ENCODE measurements at places on chromosomes 2 and 18.

- no peak for DNase-seq
Observed at GRCh38 chr2:84472856-84473565, 13.9 kb upstream of the SUCLG1 start.

- no peak for DNase-seq
Observed at GRCh38 chr18:64589000-64589399, 440.1 kb upstream of the LINC00305 start.

DNA sequence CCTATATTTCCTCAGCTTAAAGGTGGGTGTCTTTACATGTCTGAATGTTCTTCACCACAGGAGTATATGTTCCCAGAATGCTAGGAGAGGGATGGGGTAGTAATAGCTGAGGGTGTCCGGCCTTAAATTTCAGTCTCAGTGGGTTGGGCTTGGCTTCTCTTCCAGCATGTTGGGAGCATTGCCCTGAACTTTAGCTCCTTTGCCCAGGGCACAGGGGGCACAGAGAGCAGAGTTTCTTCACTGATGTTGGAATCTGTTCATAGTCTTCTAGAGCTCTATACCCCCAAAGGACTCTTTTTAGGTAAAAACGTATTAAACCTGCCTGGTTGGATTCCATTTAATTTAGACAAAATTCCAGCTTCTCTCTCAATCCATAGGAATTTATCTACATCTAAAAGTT lies 154.4 kb upstream of the GCFC2 start:
- DNase-seq: no peak

- DNase-seq: no peak
Observed at GRCh38 chr18:5150894-5151293, 46.2 kb downstream of the AKAIN1 start.

GRCh38 chr2:175462246-175462645 lies 280.7 kb upstream of the ATP5MC3 start:
- no peak for DNase-seq
